ENCODE measurements at places on chromosomes 1 and 21. TPM values are rescaled to one million over a fixed set of nuclear protein-coding genes. Genes with fewer than 3 reads are reported as not detected.

FAM110D gene
- total RNA-seq, result 0.31 TPM

VWA5B1 gene
- 0.63 TPM for total RNA-seq

CFHR2 gene
- not detected for total RNA-seq

ACKR1 gene
- 2.5 TPM for total RNA-seq

CYYR1 gene
- 1.9 TPM for total RNA-seq

G0S2 gene
- 2.2 TPM for total RNA-seq

GJC2 gene
- 1.3 TPM for total RNA-seq

TNFRSF4 gene
- total RNA-seq, result not detected

MAP10 gene
- total RNA-seq, result 8.5 TPM

C1orf94 gene
- 1.3 TPM for total RNA-seq

KAZN gene
- total RNA-seq, result 50.4 TPM

GBP7 gene
- total RNA-seq, result not detected

HPDL gene
- 1.3 TPM for total RNA-seq

C1orf116 gene
- under 0.01 TPM for total RNA-seq

NR5A2 gene
- not detected for total RNA-seq

LRRC8B gene
- 26.6 TPM for total RNA-seq

AGBL4 gene
- total RNA-seq, result 9.7 TPM

TAL1 gene
- total RNA-seq, result 0.94 TPM

Measured in parietal lobe (tissue), 2 donors.